Thyroid gland (tissue), 4 donors: ENCODE measurements at places on chromosomes 3 and 15. TPM values are rescaled to one million over a fixed set of nuclear protein-coding genes. Genes with fewer than 3 reads are reported as not detected.

- DNase-seq, result no peak
These were observed 17.3 kb upstream of the SRGAP3 start for GRCh38 chr3:9266716-9267115.

DNA sequence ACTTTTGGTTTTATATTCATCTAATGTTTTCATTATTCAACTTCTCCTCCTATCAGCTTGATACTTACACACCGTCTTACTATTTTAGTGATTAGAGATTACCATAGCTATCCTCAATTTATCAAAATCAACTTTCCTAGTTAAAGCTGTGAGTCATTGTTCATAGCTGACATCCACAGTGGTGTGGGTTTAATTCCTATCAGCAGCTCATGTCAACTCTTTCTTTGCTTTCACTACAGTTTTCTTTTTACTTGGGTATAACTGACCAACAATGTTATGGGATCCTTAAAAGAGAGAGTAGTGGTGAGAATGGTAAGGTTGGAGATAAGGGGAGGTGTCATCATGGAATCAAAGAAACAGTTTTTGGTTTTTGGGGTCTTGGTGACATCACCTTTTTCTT, 112.7 kb downstream of the NFKBIZ start:
- DNase-seq, result no peak

DNA sequence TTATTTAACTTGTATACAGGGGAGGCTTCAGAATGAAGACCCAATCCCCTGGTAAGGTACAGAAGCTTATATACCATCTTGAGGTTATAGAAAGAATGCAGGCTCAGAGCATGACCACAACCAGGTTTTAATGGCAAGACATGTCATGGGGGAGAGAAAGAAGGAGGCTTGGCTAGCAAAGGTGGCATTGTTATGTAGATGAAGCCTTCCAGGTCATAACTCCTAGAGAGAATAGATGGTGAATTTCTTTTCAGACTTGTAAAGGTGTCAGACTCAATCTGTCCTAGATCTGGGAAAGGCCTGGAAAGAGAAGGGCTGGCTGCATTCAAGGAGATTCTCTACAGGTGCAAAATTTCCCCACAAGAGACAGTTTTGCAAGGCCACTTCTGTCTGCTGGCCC, 99.4 kb upstream of the CTDSPL start:
- no peak for DNase-seq

DNA sequence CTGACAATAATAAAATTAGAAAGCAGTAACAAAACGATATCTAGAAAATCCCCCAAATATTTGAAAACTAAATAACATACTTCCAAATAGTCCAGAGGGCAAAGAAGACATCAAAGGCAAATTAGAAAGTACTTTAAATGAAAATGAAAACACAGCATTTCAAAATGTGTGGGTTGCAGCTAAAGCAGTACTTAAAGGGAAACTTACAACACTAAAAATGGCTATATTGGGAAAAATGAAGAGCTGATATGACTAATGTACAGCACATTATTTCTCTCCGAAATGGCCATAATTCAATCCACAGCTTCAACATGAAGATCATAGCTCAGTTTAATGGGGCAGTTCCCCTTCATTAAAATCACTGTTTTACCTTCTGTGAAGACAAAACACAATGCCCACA, 71.9 kb downstream of the FBXL22 start:
- no peak for DNase-seq

DNA sequence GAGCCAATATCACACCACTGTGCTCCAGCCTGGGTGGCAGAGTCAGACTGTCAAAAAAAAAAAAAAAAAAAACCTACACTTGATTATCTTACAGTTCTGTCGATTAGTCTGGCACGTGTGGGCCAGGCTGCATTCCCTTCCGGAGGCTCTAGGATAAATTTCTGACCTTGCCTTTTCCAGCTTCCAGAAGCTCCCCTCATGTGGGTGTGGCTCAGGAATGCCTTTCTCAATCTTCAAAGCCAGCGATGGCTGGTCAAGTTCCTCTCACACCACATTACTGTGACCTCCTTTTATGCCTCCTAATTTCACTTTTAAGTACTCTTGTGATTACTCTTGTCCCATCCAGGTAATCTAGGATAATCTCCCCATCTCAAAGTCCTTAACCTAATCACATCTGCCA, 58.2 kb upstream of the DUT start:
- no peak for DNase-seq

DNA sequence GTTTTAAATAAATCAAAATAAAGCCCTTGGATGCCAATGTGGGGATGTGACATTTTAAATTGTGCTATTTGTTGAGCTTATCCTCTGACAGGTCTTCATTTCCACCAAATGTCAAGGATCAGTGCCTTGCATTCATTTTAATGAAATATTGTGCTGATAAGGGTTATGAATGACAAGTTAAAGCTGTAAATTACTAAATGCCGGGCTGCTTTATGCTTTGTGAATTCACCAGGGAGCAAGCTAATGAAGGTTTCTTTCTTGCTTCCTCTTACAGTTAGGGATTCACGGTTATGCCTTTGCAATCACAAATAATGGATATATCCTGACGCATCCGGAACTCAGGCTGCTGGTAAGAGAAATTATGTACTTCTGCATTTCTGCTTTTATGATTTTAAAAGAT, 81.7 kb downstream of the LRTM1 start:
- DNase-seq, result no peak

AADACL2 gene
- total RNA-seq, result not detected

- no peak for DNase-seq
These were observed 210.5 kb downstream of the CLSTN2 start for GRCh38 chr3:140145528-140145927.

DNA sequence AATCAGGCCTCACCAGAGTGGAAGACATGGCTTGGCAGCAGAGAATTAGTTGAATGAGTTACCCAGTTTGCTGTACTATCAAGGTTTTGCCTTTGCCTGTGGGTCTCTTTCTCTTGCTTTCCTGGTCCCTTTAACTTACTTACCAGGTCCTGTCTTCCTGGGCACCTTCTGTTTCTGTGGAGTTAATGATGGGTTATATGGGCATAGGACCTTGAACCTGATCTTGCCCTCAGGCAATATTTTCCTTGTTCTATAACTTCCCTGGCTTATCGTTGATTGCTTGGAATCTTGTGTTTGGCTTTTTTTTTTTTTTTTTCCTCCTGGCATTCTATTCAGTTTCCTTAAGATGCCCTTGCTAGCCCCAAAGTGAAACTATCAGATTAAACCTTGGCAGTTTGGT, 106.8 kb downstream of the HHLA2 start:
- no peak for DNase-seq

SPINT1 gene
- 134 TPM for total RNA-seq

DNA sequence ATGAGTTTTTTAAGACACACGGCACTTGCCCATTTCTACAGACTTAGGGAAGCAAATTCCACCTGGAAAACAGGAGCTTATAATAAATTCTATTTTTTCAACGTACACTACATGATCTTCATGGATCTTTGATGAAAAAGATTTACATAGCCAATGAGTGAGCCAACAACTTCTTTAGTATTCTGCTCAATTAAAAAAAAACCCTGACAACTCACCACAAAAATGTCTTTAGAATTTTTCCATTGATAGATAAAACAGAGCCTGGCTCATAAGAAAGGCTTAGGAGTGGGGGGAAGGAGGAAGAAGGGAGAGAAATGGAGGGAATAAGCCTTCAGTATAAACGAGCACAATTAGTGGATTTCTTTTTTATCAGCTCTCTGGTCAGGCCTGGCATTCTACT, 126.7 kb downstream of the ATP10A start:
- DNase-seq, result no peak

GRCh38 chr3:59658274-59658673, 608.4 kb upstream of the CFAP20DC start:
- no peak for DNase-seq

DNA sequence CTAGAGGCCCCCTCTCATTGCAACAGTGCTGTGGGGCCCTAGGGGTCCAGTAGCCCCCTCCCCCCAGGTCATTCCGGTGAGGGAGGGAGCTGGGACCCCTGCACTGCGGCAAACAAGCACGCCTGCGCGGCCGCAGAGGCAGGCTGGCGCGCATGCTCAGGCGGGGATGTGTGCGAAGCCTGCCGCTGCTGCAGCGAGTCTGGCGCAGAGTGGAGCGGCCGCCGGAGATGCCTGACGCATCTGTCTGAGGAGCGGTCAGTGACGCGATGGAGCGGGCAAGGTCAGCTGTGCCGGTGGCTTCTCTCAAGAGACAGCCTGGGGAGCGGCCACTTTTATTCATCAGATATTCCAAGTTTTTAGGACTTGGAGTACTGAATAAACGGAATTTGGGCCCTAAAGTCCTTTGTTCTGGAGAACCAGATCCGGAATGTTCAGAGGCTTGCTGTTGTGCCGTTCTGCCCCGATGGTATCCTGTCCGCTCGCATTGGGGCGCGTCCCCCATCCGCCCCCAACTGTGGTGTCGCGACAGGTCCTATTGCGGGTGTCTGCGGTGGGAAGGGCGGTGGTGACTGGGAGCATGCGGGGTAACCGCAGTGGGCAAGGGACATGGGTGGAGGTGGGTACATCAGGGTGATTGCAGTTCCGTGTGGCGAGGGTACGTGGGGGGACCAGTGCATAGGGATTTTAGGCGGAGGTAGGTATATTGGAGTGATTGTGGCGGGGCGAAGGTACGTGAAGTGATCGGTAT, at the start of the genes SNRPN and SNURF:
SNRPN (plus strand) TSS at position 205 of the 748 bp plus-strand sequence. CDS start 19,467 bp downstream, outside the sequence.
SNURF (plus strand) TSS at position 205 of the 748 bp plus-strand sequence; CDS start at position 267, 62 bp downstream.
- DNase-seq, result peak; percentile 76

DNA sequence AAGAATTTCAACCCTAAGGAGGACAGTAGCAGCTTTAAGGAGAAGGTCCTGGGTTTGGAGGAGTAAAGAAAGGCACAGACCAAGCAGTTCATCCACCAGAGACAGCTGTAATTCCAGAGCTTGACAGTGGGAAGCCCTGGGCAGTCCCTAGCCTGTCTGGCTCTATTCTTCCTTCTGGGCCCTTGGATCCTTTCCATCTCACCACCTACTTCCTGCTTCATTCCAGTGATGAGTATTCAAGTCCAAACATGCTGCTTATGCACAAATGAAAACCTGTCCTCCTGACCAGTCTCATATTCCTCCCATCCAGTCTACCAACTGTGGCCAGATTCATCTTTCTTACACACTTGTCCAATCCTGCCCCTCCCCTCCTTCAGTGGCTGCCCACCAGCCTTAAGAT, 171.4 kb downstream of the CNTN3 start:
- DNase-seq, result no peak

CCR1 gene
- total RNA-seq, result 3.2 TPM

DNA sequence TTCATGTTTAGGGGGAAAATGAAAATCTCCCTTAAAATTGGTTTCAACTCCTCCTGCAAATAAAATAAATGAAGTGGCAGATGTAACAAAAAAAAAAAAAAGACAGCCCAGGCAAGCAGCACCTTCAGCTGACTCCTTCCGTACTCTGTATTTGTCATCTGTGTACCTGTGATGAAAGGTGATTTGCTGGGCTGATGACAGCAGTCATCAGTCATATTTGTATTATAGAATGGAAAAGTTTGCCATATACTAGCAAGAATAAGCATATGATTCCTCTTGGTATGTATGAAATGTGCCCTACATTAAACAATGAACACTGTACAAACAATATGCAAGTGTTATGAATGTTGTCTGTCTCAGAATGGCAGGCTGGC, 44.1 kb upstream of the WWTR1 start:
- no peak for DNase-seq

GPR149 gene
- not detected for total RNA-seq

DNA sequence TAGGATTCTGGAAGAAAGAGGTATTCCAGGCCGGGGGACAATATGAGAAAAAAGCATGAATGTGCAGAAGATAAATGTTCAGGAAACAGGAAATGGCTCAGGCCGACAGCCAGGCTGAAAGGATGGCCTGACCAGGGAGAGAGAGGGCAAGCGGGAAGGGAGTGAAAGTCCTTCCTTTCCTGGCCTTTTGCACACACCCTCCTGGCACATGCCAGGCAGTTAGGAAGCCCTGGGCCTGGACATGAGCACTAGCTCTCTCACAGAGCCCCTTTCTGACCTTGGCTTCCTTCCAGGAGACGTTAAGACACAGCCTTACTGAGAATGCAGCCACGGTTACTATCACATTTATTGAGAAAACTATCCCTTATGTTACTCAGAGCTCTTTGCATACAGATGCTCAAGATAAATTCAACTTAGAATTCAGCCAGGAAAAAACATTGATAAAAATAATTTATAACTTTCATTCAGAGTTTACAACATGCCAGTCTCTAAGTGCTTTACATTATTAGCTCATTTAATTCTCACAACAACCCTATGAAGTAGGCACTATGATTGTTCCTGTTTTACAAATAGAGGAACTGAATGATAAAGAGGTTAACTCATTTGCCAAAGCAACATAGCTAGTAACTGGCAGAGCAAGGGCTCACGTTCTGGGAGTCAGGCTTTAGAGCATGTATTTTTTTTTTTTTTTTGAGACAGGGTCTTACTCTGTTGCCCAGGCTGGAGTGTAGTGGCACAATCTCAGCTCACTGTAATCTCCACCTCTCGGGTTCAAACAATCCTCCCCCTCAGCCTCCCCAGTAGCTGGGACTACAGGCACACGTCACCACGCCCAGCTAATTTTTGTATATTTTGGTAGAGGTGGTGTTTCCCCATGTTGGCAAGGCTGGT, 39.4 kb upstream of the SMAD3 start:
- peak; percentile 23 for DNase-seq

IL17RB gene
- total RNA-seq, result 0.71 TPM

GRCh38 chr3:195195321-195196209, 75.4 kb downstream of the XXYLT1 start:
- DNase-seq, result no peak

- DNase-seq, result no peak
These were observed 29.5 kb downstream of the SCN11A start for GRCh38 chr3:39022286-39022630.

NR1I2 gene
- total RNA-seq, result not detected

MME gene
- 6.4 TPM for total RNA-seq

GRCh38 chr15:76169911-76170800, 110.4 kb downstream of the TMEM266 start:
- DNase-seq, result no peak

GRCh38 chr3:37986479-37987314, 3.9 kb upstream of the VILL start:
- no peak for DNase-seq
